ENCODE measurements at places on chromosomes 5 and 9.

- DNase-seq: no peak
These were observed 136.4 kb downstream of the SAXO1 start for GRCh38 chr9:18896531-18897179.

DNA sequence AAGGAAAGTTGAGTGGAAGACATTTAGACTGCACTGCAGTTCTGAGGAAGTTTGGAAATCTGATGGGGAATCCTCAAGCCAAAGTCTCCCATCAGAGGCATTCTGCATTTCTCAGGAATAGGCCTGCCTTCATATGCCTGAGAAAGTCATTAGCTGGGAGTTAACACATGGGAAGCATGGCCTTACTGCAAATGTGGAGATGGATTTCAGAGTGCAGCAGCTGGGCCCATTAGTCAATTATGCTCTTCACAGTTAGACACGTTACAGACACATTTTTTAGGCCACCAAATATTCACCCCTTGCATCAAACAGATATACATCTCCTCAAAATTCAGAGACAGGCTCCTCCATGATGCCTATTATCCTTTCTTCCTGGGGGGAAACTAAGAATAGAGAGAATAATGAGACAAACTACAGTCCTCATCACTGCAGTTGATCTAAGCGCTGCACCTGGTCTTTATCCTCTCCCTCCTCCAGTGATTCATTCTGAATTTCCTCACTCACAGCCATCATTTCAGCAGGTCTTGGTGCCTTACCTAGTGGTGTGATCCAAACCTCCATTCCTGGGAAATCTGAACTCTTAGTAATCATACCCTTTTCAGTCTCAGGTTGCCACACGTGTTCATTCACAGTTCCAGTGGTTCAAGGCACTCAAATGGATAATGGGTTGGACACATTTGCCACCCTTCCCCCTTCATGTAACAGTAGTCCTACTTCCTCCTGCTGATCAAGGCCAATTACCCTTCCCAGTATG, 47.9 kb upstream of the PPP2CA start:
- no peak for DNase-seq

GRCh38 chr9:121187636-121188305, 13.9 kb downstream of the RAB14 start:
- no peak for DNase-seq

GRCh38 chr5:82560561-82560960, 282.4 kb upstream of the RPS23 start:
- DNase-seq: no peak

GRCh38 chr9:70491426-70492318, 77.2 kb upstream of the KLF9 start:
- no peak for DNase-seq

DNA sequence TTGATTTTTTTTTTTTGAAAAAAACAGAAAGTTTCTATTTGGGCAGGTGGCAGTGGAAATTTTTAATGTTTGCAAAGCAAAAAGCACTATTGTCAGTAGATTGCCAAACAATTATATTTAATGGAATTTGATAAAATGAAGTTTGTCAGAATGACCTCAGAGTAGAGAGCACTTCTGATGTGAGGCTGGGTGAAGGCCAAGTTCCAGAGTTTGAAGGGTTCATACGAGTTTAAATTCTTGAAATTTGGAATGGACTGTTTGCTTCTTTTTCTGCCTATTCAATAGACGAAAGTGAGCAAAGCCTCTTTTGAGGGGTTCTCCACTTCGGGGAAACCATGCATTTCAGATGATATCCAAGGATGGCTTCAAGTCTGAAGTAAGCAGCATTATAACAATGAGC, 7.4 kb downstream of the SHC3 start:
- DNase-seq: no peak

- DNase-seq: no peak
These were observed 176.1 kb upstream of the RASEF start for GRCh38 chr9:83238871-83239640.

DNA sequence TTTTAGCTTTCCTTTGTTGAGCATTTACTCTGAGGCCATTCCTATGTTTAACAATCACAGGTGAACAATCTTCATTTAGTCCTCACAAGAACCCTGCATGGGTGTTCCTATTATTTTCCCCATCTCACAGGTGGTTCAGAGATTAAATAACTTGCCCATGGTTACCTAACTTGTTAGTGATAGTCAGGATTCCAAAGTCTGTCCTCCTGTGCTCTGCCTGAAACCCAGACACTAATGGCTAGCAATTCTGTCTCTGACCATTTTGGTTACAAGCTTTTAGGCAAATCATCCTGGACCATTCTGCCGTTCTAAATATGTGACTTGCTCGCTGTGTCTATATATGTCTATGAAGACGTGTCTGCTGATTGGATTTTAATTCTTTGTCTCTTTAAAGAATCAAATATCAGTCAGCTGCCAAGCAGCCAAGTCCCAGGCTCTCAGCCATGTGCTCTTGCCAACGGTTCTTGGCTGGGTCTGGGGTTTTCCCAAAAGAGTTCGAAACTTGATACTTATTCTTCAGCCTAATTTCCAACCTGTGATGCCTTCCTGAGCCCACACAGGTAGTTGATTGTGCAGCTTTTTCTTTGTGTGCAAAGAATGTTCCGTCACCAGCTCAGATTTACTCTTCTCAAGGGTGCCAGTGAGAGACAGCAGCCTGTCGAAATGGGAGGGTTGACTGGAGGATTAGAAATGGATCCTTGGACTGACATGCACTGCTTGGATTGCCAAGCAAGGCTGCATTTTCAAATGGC, 121.7 kb downstream of the NREP start:
- DNase-seq: no peak

DNA sequence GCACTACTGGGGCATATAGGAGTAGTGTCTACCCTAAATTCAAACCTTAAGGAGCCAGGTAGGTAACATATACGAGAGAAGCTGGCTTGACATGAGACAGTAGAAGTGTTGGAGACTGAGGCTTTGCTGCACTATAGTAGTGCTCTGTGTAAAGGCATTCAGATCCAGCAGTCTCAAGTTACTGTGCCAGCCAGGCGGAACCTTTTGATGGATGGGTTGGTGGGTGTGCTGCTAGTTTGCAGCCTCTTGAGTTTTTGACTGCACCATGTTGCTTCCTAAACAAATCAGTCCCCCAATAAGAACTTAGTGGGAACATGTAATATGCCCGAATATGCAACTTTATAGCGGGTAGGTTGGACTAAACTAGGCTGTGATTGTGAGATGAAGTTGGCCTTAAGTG, 1.5 kb downstream of the CLTA start:
- no peak for DNase-seq

- no peak for DNase-seq
These were observed 94.0 kb upstream of the SH3GL2 start for GRCh38 chr9:17484906-17485305.

GRCh38 chr9:96460470-96460869, 10.5 kb downstream of the HABP4 start:
- peak; percentile 55 for DNase-seq

GRCh38 chr9:104245925-104246324, 151.8 kb downstream of the SMC2 start:
- DNase-seq: no peak

DNA sequence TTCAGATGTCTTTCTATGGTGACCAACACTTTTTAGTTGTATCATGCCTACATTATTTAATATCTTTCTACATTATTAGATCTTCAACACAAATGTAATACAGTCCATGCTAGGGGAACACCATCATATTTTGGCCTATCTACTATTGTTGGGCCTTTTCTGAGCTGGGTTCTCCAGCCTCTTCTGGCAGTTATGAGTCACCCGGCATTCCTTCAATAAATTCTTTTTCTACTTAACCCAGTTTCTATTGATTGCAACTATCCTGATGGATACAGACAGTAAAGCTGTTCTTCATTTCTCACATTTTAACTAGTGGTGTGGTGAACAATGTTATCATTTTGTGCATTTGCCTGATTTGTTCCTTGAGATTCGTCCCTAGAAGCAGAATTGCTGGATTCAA, 529.3 kb downstream of the BNC2 start:
- peak; percentile 67 for DNase-seq

- no peak for DNase-seq
These were observed 24.1 kb downstream of the GSN start for GRCh38 chr9:121292051-121292450.

DNA sequence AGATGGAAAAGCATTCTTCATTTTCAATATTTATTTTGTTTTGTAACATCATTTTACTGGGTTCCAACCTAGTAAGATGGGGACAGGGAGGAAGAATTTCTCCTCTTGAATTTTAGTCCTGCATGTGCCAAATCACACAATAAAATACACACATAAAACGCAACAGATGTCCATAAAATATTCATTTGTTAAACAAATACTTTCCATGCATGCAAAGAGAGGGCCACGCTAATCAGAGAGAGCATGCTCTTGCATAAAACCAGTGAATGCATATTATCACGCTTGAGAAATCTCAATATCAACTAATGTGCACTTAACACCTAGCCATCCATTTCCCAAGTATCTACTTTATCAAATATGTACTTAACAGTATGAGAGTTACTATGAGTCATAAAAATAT, 212.6 kb upstream of the TARS1 start:
- DNase-seq: no peak

DNA sequence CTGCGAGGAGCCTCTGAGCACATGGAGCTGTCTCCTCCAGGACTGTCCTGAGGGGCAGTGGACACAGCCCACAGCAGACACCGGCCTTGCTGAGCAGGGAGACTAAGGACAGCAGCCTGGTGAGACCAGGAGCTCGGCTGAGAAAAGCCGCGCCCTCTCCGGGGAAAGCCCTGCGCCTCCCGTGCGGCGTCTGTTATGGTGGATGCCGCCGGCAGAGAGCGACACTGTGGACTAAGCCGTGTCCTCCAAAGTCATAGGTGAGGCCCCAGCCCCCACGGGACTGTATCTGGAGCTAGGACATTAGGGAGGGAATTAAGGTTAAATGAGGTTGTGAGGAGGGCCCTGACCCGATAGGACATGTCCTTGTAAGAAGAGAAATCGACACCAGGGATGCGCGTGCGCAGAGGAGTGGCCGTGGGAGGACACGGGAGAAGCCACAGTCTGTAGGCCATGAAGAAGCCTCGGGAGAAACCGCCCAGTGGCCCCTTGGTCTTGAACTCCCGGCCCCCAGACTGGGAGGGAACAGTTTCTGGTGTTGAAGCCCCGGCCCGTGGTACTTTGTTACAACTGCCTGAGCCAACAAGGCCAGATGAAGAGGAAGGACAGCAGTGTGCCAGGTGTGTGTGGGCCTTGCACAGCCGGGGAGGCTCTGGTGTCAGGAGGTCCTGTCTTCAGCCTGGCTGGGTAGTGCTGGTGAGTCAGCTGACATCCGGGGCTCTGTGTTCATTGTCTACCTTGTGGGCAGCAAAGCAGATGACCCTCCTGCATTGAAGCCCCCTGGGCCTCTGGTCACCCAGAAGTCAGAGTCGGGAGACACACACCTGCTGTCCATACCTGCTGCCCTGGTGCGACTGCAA, 22.1 kb downstream of the MRPL36 start:
- DNase-seq: no peak

DNA sequence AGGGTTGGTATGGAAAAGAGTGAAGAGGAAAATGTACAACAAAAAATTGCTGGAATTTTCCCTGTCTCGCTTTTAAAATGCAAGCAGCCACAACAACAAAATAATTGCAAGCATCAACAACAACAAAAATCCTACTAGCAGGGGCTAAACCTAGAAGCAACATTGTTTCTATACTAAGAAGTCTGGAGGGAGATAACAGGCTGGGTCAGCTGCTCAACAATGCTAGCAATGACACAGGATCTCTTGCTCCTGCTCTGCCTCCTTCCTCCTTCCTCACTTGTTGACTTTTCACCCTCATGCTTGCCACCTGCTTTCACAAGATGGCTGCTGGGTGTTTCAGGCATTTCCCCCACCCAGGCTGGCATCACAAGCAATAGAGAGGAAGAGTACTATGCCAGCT, 7.6 kb upstream of the AOPEP start:
- DNase-seq: no peak

DNA sequence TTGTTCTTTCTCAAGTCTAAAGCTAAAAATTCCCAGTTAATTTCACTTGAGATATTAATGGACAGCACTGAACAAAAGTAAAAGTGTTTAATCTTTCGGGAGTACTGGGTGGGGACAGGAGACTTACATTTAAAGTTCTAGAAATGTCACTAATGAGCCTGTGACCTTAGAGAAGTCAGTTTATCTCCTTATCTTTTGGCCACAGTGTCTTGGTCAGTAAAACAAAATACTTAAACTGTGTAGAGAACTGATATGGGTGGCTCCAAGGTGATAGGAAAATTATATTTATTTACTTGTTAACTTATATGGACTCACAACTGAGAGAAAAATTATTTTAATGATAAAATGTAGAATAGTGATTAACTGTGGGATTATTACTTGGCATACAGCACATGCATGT, 8.9 kb downstream of the IPO11 start:
- no peak for DNase-seq

DNA sequence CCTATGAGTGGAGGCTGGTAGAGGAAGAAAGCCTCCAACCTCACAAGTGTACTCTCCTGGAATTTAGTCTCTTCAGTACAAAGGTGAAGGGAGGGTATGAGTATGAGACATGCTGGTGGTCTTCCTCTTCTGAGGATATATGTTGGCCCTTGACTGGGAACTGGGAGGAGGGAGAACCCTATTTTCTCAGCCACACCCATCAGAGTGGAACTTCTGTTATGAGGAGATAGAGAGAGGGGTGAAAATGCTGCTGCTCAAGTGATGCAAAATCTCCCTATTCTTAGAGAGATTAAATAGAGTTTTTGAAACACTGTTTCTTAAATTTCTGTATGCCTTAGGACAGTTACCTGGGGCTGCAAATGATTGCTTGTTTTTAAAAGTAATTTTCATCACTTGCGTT, 203.4 kb upstream of the PRR16 start:
- no peak for DNase-seq

- DNase-seq: no peak
These were observed 22.0 kb upstream of the GNAQ start for GRCh38 chr9:78053627-78054026.

DNA sequence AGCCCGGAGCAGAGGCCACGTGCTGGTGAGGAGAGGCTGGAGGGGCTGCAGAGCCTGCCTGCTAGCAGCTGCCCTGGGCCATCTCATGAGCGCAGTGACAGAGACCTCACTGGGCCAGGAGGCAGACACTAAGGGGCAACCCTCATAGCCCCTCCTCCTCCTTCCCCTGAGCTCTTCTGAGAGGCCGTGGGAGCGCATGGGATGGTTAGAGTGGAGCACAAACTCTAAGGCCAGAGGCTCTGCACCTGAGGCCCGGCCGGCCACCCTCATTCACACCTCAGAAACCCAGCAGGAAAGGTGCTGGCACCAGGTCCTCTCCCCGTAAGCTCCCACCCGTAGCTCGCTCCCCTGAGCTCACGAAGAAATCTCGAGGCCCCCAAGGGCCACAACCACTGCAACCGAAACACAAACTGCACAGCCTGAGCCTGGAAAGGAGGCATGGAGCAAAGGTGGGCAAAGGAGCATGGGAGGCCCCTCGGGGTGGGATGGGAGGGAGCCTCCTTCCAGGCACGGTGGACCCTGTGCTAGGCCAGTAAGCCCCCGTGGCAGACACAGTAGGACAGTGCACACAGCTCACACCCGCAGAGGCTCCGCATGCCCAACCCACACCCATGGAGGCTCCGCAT, 17.7 kb downstream of the CAMSAP1 start:
- DNase-seq: no peak

All from GM03348 (cell line).